AG10803 (cell line): ENCODE measurements at places on chromosomes 1 and 21.

GRCh38 chr1:61083807-61084440 is 1.6 kb downstream of the NFIA start:
- DNase-seq, result no peak

DNA sequence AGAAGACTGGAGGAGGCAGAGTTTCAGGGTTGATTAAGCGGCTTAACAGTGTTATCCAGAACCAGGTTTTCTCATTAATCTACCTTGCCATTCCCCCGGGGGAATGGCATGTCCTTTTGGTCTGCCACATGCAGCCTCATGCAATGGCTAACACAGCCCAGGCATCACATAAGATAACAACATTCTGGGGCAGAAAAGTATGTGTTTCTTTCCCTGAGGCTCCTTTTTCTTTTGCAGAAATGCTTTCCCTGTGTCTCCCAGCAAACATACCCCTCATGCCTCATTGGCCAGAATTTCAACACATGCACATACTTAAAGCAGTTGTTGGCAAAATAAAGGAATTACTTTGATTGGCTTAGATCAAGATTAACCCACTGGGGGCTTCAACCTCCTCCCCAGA is 98.6 kb downstream of the OMA1 start:
- DNase-seq, result peak; percentile 66

- DNase-seq, result no peak
Measured at GRCh38 chr1:82472489-82473131, 671.9 kb downstream of the ADGRL2 start.

DNA sequence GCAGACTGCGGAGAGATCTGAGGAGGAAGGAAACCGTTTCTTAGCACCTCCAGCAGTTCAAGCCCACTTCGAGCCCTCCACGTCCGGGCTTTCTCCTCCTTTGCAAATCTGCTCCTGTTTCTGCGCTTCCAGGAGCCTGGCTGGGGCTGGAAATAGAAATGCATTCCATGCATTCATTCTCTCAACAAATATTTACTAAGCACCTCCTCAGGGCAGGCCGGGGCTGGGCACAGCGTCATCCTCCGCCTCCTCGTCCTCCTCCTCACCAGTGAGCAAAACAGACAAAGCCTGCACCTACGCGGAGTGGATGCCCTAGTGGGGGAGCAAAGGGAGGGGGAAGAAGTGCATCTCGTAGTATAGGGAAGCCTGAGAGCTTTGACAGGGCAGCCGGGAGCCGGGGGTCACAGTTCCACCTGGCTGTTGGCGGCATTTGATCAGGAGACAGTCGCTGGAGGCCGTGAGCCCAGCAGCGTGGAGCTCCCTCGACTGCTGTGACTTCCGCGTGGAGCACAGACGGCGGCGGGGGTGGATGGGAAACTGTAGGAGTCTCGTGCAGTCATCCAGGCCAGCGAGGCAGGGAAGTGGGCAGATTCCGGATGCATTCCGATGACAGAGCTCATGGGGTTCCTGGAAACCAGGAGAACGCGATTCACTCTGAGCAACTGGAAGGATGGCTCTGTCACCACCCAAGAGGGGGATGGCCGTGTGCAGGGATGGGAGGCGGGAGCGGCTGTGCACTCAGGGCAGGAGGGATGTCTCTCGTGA is 93.5 kb downstream of the SIK1 start:
- peak; percentile 94 for DNase-seq

- peak; percentile 36 for DNase-seq
Measured at GRCh38 chr21:28884481-28884880, 108.2 kb downstream of the LTN1 start.

DNA sequence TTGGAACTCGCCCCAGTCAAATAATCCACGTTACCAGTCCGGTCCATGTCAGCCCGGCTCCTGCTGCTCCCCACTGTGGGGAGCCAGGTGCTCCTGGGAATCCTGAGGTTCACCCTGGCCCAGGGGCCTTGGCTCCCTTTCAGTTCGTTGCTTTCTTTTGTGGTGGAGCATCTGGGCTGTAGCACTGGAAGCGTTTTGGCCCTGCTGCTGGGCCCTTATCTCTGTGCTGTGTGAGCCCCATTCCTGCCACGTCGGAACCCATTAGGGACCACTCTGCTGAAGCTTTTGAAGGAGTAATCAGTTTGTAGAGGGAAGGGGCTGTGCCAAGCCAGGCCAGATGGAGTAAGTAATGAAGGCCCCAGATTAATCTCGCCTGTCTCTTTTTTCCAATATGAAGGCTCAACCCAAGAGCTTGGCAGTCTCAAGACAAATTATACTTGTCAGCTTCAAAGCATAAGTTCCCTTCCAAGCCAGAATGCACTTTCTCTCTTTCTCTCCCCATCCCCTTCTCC is 82.3 kb downstream of the PGM1 start:
- DNase-seq, result no peak

GRCh38 chr1:112548547-112548946 is 39.8 kb downstream of the WNT2B start:
- DNase-seq, result no peak

DNA sequence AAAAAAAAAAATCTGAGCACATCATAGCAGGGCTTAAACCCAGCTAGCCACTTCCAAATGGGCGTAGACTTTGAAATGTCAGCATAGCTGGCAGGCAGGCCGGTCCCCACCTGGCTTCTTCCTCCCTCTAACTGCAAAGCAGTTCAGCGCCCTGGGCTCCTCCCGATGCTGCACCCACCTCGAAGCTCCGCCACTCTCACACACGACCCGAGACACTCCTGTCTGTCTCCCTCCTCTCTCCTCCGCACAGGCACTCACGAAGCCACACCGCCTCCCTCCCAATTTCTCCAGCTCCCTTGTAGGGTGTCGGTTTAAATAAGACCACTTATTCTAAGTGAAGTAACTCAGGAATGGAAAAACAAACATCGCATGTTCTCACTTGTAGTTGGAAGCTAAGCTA is 301.3 kb downstream of the NPHP4 start:
- no peak for DNase-seq

DNA sequence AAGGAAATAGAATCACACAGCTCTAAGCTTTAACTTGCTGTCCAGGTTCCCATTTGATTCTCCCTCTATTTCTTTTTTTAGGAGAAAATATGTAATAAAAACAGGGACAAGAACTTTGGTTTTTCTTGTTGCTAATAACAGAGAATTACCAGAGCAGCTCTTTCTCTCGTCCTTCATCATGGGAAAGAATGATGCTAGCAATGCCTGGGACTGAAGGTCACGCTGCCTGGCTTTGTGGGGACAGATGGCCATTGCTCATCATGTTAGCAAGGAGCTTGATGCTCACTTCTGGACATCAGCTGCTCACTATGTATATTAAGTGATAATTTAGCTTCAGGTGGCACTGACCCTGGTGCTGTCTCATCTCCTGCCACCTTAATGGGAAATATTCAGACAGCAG is 77.3 kb upstream of the AKT3 start:
- no peak for DNase-seq

DNA sequence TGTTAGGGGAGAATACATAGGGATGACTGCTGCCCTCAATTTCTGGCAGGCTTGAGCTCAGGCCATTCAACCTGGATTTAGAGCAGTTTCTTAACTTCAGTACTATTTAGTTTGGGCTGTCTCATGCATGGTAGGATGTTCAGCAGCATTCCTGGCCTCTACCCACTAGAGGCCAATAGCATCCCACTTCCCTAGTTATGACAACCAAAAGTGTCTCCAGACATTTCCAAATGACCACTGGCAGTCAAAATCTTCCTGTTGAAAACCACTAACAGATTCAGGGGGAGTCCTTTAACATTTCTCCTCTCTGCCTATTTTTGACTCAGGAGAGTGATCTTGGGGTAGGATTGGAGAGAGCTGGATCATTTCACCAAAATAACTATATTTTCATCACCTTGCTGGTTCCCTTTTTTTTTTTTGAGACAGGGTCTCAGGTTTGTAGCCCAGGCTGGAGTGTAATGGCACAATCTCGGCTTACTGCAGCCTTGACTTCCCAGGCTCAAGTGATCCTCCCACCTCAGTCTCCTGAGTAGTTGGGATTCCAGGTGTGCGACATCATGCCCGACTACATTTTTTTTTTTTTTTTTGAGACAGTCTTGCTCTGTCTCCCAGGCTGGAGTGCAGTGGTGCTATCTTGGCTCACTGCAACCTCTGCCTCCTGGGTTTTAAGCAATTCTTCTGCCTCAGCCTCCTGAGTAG is 8.7 kb downstream of the GNAT2 start:
- peak; percentile 64 for DNase-seq

DNA sequence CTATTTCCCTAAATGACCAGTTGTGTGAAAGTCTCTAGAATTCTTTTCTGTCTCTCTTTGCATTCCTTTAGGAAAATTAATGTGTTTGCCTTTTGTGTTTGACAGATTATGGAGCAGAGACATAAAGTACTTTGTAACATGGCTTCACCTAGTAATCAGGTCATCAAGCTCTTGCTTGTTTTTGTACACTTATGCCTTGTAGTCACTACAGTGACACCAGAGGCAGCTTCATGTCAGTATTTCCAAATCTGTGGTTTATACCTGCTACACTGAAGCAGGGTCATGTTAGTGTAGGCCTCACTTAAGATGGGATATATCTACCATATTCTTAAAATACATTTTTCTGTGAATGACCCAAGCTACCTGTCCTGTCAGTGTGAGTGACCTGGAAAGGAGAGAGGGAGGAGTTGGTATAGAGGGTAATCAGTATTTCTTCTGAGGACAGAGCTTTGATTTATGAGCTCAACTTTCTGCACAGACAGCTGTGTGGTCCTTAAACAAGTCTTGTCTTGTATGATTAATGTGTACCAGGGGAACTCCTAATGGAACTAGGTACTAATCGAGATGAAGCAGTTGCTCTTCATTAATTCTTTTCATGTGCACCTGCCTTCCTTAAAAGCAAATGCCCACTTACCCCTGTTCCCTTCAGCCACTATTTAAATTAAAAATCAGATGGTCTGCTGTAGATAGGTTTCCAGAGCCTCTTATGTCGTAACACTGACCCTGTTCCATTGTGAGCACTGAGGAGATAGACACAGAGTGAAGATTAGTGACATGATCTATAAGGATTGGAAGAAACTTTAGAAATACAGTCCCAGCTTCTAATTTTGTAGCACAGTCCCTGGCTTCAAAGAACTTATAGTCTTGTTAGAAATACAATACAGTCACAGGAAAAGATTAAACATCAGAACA is 45.7 kb downstream of the MACO1 start:
- no peak for DNase-seq

DNA sequence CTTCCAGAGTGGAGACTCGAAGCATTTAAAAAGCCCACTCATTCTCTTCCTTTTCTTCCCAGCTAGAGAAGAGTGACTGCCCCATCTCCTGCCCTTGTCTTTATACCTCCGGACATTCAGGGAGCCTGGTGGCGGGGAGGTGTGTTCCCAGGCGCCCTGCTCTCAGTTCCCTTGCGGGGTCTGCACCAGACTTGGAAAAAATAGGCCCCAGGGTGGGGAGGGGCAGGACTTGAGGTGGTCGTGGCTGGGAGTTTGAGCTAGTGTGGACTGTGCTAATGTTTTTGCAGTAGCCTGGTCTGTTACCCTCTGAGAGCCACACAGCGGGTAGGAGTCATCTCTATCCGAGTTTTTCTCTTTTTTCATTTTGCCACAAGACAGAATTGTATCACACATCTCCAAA is 139.1 kb downstream of the PEX14 start:
- no peak for DNase-seq

- DNase-seq, result no peak
Measured at GRCh38 chr1:189659731-189660130, 817.9 kb downstream of the BRINP3 start.

DNA sequence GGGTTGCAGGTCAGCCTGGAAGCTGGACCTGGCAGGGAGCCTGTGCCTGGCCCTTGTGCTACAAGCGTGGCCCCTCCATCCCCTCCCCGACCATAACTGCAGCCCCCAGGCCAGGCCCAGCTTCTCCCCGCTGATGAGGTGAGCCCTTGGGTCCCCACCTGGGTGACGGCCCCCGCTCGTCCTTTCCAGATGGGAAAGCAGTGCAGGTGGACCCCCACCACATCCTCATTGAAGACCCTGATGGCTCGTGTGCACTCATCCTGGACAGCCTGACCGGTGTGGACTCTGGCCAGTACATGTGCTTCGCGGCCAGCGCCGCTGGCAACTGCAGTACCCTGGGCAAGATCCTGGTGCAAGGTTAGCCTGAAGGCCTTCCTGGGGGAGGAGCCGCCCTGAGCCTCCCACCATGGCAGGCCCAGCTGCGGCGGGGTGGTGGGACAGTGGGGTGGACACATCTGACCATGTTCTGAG is 56.9 kb downstream of the TRIM11 start:
- DNase-seq, result no peak

GRCh38 chr1:36142121-36142520 is 7.2 kb downstream of the TRAPPC3 start:
- DNase-seq, result no peak

DNA sequence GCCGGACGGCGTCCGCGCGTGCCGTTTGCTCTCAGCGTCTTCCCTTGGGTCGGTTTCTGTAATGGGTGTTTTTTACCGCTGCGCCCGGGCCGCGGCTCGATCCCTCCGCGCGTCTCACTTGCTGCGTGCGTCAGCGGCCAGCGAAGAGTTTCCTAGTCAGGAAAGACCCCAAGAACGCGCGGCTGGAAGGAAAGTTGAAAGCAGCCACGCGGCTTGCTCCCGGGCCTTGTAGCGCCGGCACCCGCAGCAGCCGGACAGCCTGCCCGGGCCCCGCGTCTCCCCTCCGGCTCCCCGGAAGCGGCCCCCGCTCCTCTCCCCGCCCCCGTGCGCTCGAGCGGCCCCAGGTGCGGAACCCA is 159.8 kb downstream of the RUNX1 start:
- peak; percentile 78 for DNase-seq

DNA sequence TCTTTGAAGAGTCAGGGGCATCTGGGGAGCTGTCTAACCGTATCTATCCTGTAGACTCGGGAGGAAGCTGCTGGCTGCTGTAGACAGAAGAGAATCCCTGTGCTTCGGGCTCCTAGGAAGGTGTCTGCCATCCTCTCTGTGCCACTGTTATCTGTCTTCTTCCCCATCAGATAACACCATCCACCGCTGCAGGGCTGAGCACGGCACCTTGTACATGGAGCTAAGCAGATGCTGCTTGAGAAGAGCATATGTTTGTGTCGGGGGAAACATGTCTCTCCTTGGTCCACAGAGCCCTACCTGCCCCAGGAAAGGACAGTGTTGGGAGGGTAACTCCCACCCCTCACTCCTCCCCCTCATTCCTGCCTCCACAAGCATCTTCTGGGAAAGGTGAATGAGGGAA is 1.4 kb upstream of the MAPKAPK2 start:
- no peak for DNase-seq

GRCh38 chr1:228098323-228098931 is 4.7 kb downstream of the C1orf35 start:
- no peak for DNase-seq

DNA sequence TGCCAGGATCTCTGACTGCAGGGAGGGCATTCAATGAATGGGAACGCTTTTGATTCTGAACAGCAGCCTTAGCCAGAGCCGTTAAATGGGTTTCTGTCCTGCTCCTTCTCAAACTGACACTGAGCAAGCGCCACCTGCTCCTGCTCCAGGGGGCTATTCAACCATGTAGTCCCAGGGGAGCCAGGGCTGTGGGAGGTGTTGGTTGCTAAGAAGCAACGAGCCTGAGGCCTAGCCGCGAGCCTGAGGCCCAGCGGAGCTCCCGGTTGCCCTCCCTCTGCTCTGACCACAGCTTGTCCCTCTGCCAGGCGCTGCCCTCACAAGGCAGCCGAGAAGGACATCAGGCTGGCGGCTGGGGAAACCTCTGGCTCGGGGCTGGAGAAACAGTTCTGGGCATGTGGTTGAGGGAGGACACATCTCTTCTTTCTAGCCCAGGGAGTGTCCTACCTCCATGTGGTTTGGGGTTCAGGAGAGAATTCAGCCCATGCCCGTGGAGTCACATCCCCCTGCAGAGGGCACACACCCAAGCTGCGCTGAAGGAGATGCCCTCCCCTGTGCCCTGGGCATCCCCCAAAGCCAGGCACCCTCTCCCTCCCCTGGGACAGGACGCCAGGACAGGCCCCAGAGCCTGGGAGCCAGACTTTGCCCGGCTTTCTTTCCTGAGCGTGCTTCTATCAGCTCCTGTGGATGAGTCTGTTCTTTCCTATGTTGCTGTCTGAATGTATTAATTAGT is 18.0 kb downstream of the PCP4 start:
- DNase-seq, result no peak
